ENCODE measurements at places on chromosomes 11 and 22.
A peak's percentile ranks its signal among the peaks of the same experiment; 100 is the strongest.

- DNase-seq, result no peak
Observed at GRCh38 chr22:25564320-25564978, at the start of gene GRK3. TSS of gene GRK3 (plus strand) at chr22:25564675. CDS start at chr22:25565041, 366 bp downstream.

DNA sequence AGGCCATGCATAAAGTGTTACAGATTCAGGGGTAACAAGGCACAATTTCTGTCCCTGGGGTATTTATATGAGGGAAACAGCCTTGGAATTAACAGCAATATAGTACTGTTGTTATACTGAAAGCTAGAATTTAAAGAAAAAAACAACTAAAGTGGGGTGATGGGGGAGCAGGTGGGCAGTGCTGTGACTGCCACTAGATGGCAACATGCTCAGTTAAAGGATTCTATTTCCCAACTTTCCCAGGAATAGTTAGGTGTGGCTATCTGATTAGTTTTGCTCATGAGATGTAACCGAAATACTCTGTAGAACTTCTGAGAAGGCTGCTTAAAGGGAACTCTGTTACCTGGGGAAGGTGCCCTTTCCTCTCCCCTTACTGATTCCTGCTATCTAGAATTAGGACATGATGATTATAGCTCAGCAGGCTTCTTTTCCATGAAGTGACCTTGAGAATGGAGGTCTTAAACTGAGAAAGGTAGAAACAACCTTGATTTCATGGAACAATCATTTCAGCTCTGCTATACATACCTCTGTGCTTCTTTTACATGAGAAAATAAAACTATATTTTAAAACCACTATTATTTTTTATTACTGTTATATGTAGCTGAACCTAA, 102.6 kb downstream of the RELT start:
- DNase-seq, result peak; percentile 18

DNA sequence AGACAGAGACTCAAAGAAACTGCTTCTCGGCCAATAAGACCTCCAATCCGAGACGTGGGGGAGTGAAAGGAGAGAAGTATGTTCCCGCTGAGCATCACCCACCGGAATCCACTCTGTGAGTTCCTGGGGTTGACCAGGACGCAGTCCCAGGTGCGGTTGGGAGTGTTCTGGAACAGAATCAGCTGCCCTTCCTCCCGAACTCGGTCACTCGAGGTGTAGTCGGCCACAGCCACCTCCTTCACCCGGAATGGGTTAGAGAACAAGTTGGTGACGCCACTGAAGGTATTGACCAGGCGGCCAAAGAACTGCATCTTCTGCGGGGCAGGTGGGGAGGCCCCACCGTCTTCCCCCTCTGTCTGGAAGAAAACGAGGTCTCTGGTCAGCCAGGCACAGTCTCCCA, 12.5 kb downstream of the PLA2G6 start:
- DNase-seq, result no peak

- DNase-seq, result no peak
Observed at GRCh38 chr11:59918987-59919589, 19.1 kb upstream of the OOSP1 start.

- DNase-seq, result no peak
Observed at GRCh38 chr11:70477609-70478008, 79.3 kb downstream of the CTTN start.

- DNase-seq, result no peak
Observed at GRCh38 chr11:88402784-88403183, 65.2 kb upstream of the CTSC start.

- DNase-seq, result no peak
Observed at GRCh38 chr11:18245396-18245795, 3.1 kb downstream of the SAA2 start.

DNA sequence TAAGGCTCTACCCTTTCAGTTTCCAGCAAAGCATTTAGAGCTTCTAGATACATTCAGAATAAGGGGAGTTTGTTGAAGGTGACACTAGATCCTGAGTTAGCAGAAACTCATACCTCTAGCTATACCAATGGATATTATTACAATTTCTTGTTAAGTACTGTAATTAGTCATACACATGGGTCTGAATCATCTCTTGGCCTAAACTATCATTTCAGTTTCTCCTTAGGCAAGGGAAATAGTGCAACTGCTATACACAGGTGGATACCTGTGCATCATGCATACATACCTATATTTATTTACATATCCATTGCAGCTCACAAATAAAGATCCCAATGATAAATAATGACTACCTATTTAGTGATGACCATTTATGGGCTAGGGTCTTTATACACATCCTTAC, 45.1 kb upstream of the PAX6 start:
- DNase-seq, result no peak

DNA sequence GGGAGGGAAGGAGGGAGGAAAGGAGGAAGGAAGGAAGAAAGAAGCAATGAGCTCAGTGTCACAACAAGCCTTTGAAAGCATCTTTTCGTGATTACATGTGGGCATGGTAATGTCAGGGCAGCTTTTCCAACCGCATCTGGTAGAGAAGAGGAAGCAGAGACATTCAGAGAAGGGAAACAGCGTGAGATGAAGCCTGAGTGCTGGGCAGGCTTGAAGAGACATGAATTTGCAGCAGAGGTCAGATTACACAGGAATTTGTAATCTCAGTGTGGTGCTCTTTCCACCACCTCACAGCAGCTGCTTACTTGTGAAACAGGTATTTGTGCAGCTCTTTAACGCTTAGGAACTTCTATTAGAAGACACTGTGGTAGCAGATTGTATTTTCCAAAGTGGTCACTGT, 289.5 kb upstream of the C11orf87 start:
- DNase-seq, result no peak
